ENCODE measurements at places on chromosomes 12 and 14.
A peak's percentile ranks its signal among the peaks of the same experiment; 100 is the strongest.

DNA sequence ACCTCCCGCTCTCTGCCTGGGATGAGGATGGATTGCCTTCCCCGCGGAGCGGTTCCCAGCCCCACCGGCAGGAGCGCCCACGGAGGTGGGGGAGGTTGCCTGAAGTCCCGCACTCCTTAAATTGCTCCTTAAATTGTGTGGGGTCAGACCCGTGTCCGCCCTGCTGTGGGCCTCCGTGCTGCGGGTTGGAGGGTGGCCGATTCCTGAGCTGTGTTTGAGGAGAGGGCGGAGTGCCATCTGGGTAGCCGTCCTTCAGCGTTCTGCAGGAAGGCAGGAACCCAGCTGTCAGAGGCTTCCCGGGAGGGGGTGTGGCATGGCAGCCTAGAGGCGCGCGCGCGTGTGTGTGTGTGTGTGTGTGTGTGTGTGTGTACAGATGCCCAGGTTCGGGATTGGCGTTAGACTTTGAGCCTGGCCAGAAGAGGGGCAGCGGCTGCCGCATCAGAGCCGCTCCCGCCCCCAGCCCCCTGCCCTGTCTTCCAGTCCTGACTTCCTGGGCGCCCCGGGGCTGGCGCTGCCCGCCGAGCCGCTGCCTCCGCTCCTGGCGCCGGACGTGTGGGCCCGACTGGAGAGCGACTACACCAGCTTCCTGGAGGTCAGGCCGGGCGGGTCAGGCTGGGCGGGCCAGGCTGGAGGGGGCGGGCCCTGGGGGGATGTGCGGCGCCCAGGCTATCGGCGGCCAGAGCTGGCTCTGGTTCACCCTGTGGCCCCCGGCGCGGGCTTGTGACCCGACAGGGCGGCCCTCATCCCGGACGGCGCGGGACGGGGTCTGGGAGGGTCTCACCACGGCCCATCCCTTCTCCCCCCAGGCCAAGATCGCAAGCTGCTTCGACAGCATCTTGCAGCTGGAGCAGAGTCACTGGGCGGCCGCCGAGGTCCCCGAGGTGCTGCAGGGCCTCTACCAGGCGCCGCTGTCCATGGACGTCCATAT, 9.2 kb downstream of the EXOC3L4 start:
- DNase-seq, result peak; percentile 64

DNA sequence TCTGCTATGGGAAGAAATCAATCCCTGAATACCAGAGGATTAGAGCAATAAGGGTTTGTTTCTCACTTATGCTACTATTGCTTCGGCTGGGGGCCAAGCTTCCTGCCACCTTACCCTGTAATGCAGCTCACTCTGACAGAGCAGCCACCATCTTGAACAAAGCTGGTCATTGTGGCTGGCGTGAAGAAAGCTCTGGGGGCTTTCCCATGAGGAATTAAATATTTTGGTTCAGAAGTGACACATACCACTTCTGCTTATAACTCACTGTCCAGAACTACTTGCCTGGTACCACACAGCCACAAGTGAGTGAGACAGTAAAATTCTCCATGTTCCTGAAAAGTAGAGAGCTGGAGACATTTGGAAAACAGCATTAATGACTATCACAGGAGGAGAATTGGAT, 82.6 kb downstream of the GALNT8 start:
- DNase-seq, result no peak

- no peak for DNase-seq
Measured at GRCh38 chr12:24739106-24739779, 209.7 kb downstream of the BCAT1 start.

GRCh38 chr14:103448097-103448496, 62.9 kb downstream of the MARK3 start:
- DNase-seq, result no peak

DNA sequence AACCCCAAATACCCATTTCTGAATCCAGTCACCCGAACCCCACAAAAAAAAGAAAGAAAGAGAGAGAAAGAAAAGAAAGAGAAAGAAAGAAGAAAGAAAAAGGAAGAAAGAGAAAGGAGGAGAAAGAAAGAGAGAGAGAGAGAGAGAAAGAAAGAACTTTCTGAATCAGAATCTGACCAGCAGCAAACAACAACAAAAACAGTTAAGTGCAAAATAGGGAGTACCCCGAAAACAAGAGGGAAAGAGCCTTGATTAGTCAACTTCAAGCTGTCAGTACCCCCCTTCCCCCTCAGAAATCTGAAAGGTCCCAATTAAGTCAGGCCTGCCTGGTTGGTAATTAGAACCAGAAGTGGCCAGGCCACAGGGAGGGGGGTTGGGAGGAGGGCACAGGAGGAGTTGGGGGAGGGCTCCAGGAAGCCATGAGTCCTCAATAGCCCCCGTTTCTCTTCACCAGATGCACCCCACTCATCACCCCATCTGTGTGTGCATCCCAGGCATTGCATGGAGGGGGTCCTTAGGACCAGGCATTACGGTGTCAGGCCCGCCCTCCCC, 9.8 kb downstream of the RARG start:
- DNase-seq, result no peak

- DNase-seq, result no peak
Measured at GRCh38 chr14:62939970-62940369, 105.3 kb downstream of the KCNH5 start.

GRCh38 chr12:113002676-113003075, 24.4 kb downstream of the OAS2 start:
- DNase-seq, result no peak

DNA sequence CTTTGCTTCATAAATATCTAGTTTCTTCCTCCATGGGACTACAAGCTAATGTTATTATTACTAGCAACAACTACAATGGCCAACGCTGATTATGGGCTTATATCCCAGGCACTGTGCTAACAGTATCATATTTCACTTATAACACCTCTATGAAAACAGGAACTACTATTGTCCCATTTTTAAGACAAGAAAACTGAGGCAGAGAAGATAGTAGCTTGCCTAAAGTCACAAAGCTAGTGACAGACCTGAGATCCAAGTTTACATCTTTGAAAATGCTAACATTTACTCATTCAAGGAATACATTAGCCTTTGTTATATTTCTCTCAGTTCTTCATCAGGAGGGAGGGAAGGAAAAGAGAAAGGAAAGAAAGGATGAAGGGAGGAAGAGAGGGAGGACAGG, 32.8 kb downstream of the GIT2 start:
- DNase-seq, result no peak

GRCh38 chr12:64672925-64673409, 62.7 kb downstream of the RASSF3 start:
- peak; percentile 49 for DNase-seq

DNA sequence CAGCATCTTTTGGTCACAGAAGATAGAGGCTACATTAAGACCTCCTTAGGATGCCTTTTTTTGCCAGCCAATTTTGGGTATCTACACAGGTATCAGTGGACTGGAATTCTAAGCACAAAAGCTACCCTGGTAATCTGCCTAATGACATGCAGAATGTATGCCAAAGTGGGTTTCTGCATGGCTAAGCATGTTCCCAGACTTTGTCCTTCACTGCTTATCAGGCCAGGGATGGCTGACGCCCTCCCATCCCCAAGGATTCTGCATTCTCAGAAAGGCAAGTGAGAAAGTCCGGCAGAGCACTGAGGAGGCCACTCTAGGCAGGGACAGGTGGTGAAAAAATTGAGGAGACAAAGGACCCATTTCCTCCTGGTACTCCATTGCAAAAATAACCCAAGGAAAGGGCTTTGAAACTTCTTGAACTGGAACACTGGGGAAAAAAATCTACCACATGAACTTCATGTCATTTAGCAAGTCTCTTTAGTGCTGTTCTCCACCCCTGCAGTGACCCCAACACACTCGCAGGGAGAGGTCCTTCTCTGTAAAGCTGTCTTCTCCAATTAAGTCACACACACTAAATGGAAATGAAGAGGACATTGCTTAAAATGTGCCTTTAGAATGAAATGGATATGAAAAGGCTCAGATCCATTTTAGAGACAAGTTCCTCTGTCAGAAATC, 91.7 kb upstream of the MAX start:
- no peak for DNase-seq

DNA sequence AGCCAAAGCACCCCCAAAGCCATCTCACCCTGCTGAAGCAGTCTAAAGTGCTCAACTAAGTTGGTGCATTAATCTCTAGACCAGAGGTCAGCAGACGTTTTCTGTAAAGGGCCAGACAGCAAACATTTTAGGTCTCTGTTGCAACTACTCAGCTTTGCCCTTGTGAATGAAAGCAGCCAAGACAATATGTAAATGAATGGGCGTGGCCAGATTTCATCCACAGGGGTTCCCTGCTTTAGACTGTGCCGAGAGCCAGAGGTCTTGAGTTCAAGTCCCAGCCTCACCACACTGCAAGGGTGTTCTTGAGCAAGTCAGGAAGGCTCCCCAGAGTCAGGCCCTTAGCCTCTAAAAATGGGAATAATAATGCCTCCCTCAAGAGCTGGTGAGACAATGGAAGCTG, 166.2 kb downstream of the CHST11 start:
- DNase-seq, result no peak

GRCh38 chr14:24972844-24973243, 77.1 kb downstream of the STXBP6 start:
- no peak for DNase-seq

GRCh38 chr12:14283489-14284144, 81.9 kb upstream of the ATF7IP start:
- no peak for DNase-seq

DNA sequence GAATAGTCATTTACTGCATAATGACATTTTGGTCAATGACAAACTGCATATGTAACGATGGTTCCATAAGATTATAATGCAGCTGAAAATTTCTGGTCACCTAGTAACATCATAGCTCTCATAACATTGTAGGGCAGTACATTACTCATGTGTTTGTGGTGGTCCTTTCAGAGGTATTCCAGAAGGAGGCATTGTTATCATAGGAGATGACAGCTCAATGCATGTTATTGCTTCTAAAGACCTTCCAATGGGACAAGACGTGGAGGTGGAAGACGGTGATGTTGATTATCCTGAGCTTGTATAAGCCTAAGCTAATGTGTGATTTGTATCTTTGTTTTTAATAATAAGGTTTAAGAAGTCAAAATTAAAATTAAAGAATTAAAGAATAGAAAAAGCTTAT, 43.8 kb upstream of the TSPAN11 start:
- DNase-seq, result no peak

DNA sequence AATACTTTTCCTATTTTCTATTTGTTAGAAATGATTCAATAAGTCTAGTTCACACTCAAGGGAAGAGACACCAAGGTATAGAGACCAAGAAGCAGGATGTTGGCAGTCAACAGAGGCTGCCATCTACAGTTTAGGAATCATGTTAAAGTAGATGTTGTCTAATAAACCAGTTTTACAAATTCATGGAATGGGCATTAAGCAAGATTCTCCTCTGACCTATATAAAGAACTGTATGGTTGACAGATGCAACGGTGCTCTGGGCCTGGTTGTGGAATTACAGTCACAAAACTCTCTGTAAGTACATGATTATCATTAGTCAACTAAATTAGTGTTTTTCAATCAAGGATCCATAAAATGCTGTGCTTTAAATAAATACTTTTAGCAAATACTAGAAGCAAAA, 475.1 kb downstream of the NAV3 start:
- DNase-seq, result no peak

DNA sequence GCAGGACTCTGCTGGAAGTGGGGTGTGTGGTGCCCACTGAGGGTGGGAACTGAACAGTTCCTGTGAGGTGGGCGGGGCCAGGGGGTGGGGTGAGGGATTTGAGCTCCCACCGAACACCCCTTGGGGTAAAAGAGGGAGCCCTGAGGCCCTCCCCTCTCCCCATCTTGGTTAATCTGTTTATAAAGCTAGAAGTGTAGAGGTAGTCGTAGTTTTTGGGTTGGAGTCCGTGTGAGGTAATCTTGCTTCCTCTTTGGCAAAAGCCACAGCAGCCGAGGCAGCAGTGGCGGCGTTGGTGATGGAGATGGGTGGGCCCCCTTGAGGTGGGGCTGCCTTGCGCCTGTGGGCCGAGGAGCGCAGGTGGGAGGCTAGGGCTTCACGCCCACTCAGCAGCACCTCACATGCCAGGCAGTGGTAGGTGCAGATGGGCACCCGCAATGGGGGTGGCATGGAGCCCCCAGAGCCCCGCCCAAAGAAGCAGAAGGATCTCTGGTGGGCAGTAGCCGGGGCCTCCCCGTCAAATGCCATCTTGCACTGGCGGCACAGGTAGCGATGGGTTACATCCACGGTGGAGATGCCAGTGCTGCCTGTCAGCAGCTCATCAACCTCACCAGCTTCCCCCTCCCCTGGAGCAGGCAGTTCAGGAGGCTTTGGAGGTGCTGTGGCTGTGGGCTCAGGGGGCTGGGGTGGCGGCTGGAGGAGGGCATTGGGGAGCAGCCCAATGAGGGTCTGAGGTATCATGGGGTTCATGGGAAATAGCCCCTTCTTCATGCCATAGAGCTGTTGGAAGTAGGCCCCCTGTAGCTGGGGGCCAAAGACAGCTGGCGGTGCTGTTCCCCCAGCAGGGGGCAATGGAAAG, 29.6 kb downstream of the ZFHX2 start:
- DNase-seq, result no peak

- no peak for DNase-seq
Measured at GRCh38 chr12:82745063-82745674, 58.5 kb downstream of the TMTC2 start.

- peak; percentile 87 for DNase-seq
Measured at GRCh38 chr14:102437997-102438915, 71.3 kb downstream of the ANKRD9 start.

GRCh38 chr12:57712701-57713100, 18.8 kb downstream of the OS9 start:
- DNase-seq, result no peak

- DNase-seq, result peak; percentile 28
Measured at GRCh38 chr12:84507956-84508850, 404.4 kb downstream of the SLC6A15 start.

DNA sequence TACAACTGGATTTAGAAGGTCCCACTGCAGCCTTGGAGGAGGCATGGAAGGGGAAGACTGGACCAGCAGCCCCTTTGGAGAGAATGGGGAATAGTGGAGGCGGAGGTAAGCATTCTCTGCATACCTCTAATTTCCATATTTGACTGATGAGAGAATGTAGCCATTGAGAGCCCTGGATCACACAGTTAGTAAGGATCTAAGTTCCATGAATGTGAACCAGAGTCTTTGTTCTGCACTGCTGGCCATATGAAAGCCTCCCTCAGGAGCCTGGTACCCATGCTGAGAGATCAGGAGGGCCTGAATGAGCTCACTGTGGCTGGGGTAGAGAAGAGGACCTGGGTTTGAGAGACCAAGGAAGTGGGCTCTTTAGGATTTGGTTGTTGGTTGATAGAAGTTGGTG, 192.1 kb downstream of the TMEM132C start:
- DNase-seq, result no peak

GRCh38 chr12:94187361-94187760, 39.0 kb downstream of the PLXNC1 start:
- no peak for DNase-seq

- DNase-seq, result no peak
Measured at GRCh38 chr12:13947276-13947946, 34.0 kb downstream of the GRIN2B start.

DNA sequence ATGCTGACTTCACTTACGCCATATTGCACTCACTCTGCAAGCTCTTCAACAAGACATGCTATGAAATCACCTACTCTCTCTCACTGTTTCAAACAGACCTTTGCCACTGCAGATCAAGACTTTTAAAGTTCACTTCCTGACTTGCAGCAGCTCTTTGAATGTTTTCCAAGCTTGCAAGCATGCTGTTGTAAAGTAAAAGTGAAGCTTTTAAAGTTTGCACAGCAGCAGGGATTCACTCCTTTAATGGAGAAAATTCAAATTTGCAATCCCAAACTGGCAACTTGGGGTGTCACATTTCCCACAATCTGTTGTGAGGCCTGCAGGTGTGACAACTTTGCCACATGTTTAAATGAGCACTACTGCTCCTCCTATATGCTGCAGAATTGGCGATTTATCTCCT, 270.9 kb downstream of the ALX1 start:
- DNase-seq, result no peak
